Caco-2 (cell line): ENCODE measurements at places on chromosomes 11 and 22. TPM values are rescaled to one million over a fixed set of nuclear protein-coding genes. Genes with fewer than 3 reads are reported as not detected.

Gene CHRM1
- not detected in 2 replicates for total RNA-seq

Gene KRTAP5-9
- not detected in 2 replicates for total RNA-seq

Gene APOA5
- 1.5 and 2.5 TPM in 2 replicates for total RNA-seq

Gene WT1
- 4.7 and 6.0 TPM in 2 replicates for total RNA-seq

Gene APOA1
- 872 and 913 TPM in 2 replicates for total RNA-seq

- no peaks in the 10 kb centered on the region for H3K36me3 ChIP-seq
- no peak for DNase-seq
- H3K27ac ChIP-seq = no peak overlapping the region
- H3K4me3 ChIP-seq = no peak overlapping the region
These were observed 93.6 kb downstream of the DHCR7 start for GRCh38 chr11:71354394-71355105.

Gene SELENOM
- total RNA-seq = 1.3 and 2.0 TPM in 2 replicates

DNA sequence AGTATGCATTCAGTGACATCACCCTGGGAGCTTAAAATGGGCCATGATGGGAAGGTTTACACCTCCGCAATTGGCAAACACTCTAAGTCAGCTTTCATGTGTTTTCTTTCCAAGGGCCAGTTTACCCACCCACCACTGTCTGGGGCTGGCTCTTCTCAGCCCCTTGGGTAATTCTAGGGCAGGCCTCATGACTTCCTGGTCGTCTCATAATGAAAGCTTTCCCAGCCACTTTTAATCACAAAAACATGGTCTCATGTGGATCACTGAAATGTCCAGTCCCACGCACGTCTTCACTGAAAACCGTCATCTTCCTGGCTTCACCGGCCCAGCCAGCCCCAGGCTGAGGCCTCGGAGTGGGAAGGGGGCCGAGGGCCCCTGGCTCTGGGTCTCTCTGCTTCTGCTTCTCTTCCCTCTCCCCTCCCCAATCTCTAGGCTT, 58.5 kb upstream of the ANO1 start:
- no peaks in the 10 kb centered on the region for H3K36me3 ChIP-seq
- H3K4me3 ChIP-seq = no peak overlapping the region
- H3K4me1 ChIP-seq = no peaks in the 10 kb centered on the region
- no peak for DNase-seq
- no peak overlapping the region for H3K27ac ChIP-seq

Gene SAC3D1
- 21.2 and 21.6 TPM in 2 replicates for total RNA-seq

Gene ELFN2
- total RNA-seq = 4.0 and 4.6 TPM in 2 replicates

Gene DUSP8
- total RNA-seq = 7.7 and 12.1 TPM in 2 replicates

DNA sequence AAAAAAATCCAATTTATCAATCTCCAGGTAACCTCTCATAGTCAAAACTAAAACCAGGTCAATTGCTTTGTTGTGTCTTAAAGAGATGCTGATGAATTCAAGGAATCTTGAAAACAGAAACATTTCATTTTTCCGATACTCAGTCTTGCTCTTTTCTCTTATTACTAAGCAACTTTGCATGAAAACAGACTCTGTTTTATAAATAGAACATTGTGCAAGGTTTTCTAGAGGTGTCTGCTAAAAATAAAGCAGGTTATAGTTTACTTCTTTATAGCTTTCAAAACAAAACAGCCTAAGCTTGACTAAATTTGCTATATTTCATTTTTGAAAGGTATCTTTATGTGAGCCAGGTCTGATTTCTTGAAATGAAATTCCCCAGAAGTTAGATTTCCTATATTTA, 109.3 kb downstream of the ARL14EP start:
- H3K27me3 ChIP-seq = no peaks in the 10 kb centered on the region
- H3K4me3 ChIP-seq = no peak overlapping the region
- H3K27ac ChIP-seq = no peak overlapping the region
- DNase-seq = no peak
- H3K4me1 ChIP-seq = no peaks in the 10 kb centered on the region

Gene IGLL1
- not detected in 2 replicates for total RNA-seq

DNA sequence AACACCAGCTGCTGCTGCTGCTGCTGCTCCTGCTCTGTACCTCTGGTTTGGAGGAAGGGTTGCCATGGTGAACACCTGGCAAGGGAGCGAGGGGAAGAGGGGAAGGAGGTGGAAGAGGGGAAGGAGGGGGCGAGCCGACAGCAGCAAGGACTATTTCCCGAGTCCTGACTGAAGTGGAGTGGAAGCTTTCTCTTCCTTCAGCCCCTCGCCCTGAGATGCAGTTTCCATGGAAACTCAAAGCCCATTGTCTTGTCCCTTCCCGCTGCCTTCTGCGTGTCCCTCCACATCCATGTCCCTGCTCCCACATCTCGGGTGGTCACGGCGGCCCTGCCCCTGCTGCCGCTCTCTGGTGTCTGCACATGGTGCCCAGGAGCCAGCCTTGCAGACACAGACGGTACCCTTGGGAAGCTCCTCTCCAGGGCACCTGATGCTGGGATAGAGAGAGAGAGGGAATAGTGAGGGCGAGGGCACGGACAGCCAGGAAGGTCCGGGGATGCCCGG, 28.6 kb downstream of the FAM83F start:
- no peak overlapping the region for H3K4me3 ChIP-seq
- no peaks in the 10 kb centered on the region for H3K27me3 ChIP-seq
- no peaks in the 10 kb centered on the region for H3K4me1 ChIP-seq
- no peak overlapping the region for H3K27ac ChIP-seq
- DNase-seq = no peak
- H3K36me3 ChIP-seq = no peaks in the 10 kb centered on the region; the same call in 1 of the 2 replicates

Gene HIC2
- total RNA-seq = 45.8 and 48.4 TPM in 2 replicates

- no peak overlapping the region for H3K4me3 ChIP-seq
- no peak for DNase-seq
- H3K4me1 ChIP-seq = peaks cover 39% of the 10 kb centered on the region
- peaks cover 1% of the 10 kb centered on the region; the same call in 1 of the 2 replicates for H3K36me3 ChIP-seq
- H3K27me3 ChIP-seq = no peaks in the 10 kb centered on the region
These were observed 119.3 kb downstream of the ARFGAP2 start for GRCh38 chr11:47057365-47057764.

Gene CFAP68
- total RNA-seq = 69.8 and 71.4 TPM in 2 replicates

- H3K4me1 ChIP-seq = no peaks in the 10 kb centered on the region
- H3K36me3 ChIP-seq = no peaks in the 10 kb centered on the region
- no peak for DNase-seq
These were observed 28.1 kb upstream of the MUC5AC start for GRCh38 chr11:1129611-1130160.

Gene SHISAL1
- total RNA-seq = not detected in 2 replicates

DNA sequence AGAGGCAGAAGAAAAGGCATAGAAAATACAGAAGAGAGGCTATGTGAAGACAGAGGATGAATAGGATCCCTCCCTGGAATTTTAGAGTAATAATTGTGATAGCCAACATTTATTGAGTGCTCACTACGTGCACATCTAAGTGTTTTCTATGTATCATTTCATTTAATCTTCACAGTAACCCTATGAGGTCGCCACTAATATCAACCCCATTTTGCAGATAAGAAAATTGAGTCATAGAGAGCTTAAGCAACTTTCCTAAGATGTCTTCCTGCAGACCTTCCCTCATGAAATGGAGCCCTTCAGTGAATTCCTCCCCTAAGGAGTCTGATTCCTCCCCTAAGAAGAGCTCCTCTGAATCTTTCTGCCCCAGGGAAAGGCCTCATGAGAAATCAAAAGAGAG, 38.1 kb downstream of the RRP8 start:
- DNase-seq = no peak
- H3K27me3 ChIP-seq = no peaks in the 10 kb centered on the region
- H3K4me3 ChIP-seq = no peak overlapping the region

Gene OR2D2
- total RNA-seq = not detected in 2 replicates

DNA sequence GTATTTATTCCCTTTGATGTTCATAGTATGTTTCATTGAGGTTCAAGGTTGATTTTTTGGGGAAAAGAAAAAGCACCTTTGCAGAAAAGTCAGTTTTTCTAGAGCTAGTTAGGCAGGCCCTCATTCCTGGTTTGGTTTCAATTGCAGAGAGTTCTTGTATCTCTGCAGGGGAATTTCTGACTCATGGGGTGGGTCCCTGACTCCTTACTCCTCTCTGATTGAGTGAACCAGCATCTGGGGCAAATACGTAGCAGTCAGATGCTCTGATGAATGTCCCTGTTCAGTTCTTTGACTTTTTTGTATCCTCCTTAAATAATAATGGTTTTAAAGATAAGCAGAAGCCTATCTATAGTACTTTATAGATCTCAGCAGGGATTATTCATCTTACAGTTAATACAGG, 7.7 kb upstream of the NCR3LG1 start:
- no peaks in the 10 kb centered on the region for H3K27me3 ChIP-seq
- H3K27ac ChIP-seq = no peak overlapping the region
- no peaks in the 10 kb centered on the region for H3K36me3 ChIP-seq
- H3K4me3 ChIP-seq = no peak overlapping the region

Gene SPDYC
- total RNA-seq = not detected in 2 replicates

DNA sequence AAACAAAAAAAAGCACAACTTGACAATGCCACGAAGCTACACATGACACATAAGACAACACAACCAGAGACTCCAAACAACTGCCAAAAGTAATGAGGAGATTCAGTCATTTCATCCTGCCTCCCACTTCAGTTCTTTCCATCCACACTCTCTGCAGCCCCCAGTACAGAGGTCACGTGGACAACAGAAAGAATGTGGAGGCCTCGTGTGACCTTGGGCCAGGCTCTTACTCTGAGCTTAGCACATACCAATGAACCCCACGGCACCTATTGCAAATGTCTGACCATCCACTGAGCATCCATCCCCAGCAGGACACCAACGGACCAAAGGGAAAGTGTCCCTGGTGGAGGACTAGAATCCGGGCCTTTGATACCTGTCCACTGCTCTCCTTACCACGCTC, 12.5 kb downstream of the CBX7 start:
- no peaks in the 10 kb centered on the region for H3K36me3 ChIP-seq
- no peak overlapping the region for H3K27ac ChIP-seq
- peaks cover 6% of the 10 kb centered on the region; the same call in 1 of the 2 replicates for H3K4me1 ChIP-seq
- no peak overlapping the region for H3K4me3 ChIP-seq
- no peak for DNase-seq

- peaks cover 22% of the 10 kb centered on the region for H3K4me1 ChIP-seq
- H3K27me3 ChIP-seq = no peaks in the 10 kb centered on the region
- no peaks in the 10 kb centered on the region for H3K36me3 ChIP-seq
- no peak overlapping the region for H3K4me3 ChIP-seq
These were observed 8.2 kb upstream of the MAFF start for GRCh38 chr22:38193580-38193979.

DNA sequence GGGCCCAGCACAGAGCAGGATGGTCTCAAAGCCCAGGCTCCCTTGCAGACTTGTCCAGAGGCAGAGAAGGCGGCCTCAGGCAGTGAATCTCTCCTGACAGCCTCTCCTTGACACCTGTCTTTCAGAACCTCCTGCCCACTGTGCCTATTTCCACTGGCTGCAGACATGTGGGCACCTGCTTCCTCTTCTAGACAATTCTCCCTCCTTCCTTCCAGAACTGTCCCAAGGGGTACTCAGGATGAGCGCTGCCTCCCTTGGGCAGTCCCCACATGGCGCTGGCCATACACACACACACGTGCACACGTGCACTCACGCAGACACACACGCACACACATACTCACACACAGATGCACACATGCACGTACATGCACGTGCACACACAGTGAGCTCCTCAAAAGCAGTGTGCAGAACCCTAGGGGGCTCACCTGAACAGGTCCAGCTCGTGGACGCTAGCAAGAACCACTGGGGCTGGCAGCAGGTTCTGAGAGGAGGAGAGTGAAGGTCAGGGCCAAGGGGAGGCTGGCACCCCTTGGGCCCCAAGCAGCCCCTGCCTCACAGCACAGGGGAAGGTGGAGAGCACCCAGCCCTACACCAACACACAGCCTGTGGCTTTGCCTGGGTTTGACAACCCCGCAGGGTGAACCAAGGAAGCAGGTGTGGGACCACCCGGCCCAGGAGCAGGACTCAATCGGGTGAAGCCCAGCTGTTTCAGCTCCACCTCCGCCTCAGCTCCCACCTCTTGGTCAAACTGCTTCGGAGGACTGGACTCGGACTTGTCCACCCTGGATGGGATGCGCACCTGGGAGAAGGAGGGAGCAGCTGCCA, 8.1 kb upstream of the PLXNB2 start:
- no peak for DNase-seq
- no peaks in the 10 kb centered on the region for H3K4me1 ChIP-seq
- no peaks in the 10 kb centered on the region for H3K27me3 ChIP-seq
- no peak overlapping the region for H3K27ac ChIP-seq
- H3K4me3 ChIP-seq = no peak overlapping the region

DNA sequence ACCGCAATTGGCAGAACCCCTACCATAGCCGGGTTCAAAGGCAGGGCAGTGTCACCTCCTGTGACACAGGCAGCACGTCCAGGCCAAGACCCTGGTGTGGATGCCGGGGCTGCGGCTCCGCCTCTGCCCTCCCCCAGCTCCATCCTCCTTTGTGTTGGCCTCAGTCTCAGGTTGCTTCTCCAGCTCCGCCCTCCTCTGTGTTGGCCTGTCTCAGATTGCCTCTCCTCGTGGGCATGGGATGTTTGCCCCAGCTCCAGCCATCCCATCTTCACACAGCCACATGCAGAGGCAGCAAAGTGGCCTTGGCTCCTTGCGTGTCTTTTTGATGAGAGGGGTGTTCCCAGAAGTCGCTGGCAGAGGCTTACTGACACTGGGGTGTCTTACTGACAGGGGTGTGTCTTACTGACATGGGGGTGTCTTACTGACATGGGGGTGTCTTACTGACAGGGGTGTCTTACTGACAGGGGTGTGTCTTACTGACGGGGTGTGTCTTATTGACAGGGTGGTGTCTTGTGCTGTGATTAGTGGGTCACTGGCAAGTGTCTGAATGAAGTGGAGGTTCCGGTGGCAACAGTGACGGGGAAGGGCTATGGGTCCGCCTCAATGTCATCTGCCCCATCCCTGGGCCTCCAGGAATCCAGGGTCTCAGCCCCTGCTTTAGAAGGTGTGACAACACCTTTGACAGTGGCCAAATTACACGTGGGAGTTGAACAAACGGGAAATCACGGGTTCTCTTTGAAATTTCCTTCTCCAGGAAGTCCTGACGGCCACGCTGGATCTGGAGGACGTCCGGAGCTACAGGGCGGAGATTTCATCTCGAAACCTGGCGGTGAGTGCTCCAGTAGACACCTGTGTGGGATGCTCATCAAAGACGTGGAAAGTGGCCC, 24.9 kb downstream of the NADSYN1 start:
- no peak overlapping the region for H3K4me3 ChIP-seq
- peaks cover 25% of the 10 kb centered on the region for H3K4me1 ChIP-seq
- peaks cover 13% of the 10 kb centered on the region; the same call in 1 of the 2 replicates for H3K36me3 ChIP-seq
- no peak for DNase-seq
- no peaks in the 10 kb centered on the region for H3K27me3 ChIP-seq

- H3K4me3 ChIP-seq = no peak overlapping the region
- no peaks in the 10 kb centered on the region for H3K4me1 ChIP-seq
- no peak for DNase-seq
- no peaks in the 10 kb centered on the region for H3K27me3 ChIP-seq
These were observed 29.7 kb downstream of the USH1C start for GRCh38 chr11:17514476-17514875.
